NCI-H1105 treated with DMSO at 0.1 percent for 48 hours (cell line): ENCODE measurements at places on chromosomes 1 and 21.
A peak's percentile ranks its signal among the peaks of the same experiment; 100 is the strongest.

DNA sequence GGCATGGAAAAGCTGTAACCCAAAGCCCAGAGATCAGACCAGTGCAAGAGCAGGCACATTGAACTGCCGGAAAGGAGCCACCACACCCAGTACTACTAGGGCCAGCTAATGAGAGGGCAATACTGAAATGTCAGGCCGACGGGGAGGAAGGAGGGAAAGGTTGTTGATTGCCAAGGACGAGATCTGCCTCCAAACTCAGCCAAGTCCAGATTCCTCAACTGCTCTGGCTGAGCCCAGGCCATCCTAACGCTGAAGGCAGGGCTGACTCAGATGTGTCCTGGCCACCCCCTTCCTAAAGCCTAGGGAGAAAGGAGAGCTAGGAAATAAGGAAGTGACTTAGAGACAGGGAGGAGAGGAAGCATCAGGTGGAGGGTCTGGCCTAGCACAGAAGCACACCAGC lies 42.1 kb upstream of the IPO9 start:
- DNase-seq, result no peak

DNA sequence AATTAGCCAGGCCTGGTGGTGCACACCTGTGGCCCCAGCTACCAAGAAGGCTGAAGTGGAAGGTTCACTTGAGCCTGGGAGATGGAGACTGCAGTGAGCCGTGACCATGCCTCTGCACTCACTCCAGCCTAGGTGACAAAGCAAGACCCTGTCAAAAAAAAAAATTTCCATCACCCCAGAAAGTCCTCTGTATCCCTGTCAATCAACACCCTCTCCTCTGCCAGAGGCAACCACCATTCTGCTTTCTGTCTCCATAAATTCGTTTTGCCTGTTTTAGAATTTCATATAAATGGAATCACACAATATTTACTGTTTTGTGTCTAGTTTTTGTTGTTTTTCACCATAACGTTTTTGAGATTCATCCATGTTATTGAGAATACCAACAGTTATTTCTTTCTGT lies 141.6 kb upstream of the SLC45A1 start:
- no peak for DNase-seq

DNA sequence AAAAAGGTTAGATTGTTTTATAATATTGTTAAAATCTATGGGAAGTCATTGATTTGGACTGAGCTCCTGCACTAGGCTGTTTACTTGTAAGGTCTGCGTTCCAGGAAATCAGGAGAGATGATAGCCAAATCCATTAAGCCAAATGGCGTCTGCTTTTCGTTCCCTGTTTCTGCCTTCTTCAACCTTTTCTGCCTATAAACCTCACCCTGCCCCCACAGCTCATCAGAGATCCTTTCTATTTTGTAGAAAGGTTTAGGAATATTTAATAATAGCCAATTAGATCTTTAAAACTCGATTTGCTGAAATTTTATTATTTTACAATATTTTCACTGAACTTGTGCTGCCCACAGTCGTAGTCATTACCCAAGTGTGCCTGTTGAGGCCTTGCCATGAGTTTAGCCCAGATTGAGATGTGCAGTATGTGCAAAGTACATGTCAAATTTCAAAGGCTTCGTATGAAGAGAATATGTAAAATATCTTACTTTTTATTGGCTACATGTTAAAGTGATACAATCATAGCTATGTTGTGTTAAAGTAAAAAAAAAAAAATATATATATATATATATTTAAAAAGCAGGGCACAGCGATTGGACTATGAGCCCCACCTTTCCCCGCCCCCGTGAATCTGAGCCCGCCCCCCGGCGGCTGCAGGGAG lies 444 bp upstream of the IARS2 start:
- DNase-seq, result no peak

DNA sequence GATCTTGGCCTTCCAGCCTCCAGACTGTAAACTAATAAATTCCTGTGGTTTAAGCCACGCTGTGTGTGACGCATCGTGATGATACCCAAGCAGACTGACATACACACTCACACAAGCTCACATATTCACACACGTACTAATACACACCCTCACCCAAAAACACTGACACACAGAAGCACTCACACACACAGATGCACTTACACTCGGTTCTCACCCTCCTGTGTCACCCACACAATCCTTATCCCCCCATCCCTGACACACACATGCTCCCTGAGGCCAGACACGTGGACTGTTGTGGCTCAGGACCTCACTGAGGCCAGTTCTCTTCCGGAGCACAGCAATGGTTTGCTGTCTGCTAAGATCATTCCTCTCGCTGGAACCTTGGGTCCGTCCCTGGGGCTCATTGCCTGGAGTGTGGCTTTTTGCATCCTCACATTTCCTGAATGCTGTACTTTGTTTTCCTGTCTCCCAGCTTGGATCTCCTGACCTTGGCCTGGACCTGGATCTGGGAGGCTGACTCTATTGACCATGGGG lies 76.9 kb upstream of the LYST start:
- DNase-seq, result no peak

- no peak for DNase-seq
These were observed 101.8 kb downstream of the PTGS2 start for GRCh38 chr1:186578325-186579016.

- DNase-seq, result no peak
These were observed 55.9 kb upstream of the ARHGEF16 start for GRCh38 chr1:3398396-3399140.

DNA sequence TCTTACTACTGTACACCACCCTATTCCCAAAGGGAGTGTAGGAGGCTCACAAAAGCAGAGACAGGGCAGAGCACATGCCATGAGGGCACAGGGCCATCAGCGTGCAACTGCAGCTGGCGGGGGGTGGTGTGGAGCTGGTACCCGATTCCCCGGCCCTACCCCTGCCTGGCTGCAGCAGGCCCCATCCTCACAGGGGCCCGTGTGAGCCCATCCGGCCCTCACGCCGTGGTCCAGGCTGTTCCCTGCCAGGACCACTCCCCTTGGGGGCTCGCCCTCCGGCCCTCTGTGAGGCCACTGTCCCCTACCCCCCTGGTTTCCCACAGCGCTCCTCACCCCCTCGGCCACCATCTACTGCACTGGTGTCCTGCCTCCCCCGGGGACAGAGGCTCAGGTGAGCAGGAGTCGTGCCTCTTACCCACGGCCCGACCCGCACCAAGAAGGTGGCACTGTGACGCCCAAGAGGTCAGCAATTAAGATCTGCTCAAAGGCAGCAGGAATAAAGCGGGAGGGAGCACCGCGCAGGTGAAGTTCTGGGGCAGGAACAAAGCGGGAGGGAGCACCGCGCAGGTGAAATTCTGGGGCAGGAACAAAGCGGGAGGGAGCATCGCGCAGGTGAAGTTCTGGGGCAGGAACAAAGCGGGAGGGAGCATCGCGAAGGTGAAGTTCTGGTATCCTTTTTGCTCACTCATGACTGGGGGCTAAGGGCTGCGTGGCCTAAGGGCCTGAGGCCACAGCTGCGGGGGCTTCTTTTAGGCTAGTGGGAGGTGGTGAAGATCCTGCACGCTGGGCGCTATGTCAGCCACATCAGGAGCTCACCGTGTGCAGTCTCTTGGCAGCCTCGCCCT lies 3.9 kb downstream of the POFUT2 start:
- DNase-seq, result no peak

DNA sequence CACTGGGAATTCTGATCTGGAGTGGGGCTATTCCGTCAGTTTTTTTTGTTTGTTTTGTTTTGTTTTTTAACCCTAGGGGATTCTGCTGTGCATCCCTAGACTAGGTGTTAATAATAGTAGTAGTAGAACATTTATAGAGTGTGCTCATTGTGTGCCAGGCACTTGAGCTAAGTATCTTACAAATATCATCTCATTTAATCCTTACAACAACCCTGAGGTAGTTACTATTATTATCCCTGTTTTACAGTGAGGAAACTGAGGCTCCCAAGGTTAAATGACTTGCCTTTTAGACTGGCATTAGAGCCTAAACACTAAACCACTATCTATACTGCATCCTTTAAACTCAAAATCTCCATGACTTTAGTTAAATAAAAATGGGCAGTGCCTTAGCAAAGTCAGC lies 22.1 kb downstream of the TOR3A start:
- no peak for DNase-seq

DNA sequence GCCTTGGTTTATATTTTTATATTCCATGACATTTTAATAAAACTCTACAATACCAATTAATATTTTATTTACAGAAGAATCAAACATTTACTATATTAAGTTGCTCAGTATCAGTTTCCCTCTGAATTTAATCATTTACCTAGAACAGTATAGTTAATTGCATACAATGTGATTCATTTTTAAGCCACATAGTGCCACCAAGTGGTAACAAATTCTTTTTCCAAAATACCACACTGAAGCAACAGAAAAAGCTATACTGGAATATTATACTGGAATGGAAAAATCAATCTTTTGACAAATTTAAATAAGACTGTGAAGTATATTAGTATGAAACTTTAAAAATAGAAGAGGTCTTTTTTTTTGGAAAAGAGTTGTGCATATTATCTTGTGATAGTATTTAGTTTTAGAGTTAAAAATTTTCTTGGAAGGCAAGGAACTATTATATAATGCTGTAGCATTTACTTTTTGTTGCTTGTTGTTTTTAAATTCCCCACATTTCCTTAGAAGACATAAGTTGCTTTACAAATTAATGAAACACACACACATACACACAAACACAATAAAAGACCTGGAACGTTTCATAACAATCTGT lies 57.3 kb downstream of the ZNF644 start:
- DNase-seq, result peak; percentile 55

DNA sequence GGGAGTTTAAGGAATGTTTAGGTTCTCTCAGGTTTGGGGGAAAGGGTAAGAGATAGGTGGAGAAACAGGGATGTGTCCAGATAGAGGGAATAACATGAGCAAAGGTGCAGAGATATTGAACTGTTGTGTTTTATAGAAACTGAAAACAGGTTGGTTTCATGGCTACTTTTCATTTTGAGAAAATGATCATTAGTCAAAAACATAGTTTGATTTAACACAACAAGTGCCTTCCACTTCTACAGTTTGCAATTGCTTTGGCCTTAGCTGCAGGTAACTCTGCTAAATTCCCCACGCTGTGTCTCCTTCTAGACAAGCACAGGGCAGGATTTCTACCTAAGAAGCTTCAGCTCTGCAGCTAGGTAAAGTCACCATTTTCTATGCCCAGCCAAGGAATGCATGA lies 124.9 kb downstream of the RGS2 start:
- DNase-seq, result no peak

GRCh38 chr1:4072481-4073153 lies 172.5 kb upstream of the C1orf174 start:
- no peak for DNase-seq

GRCh38 chr1:72438270-72438669 lies 155.9 kb upstream of the NEGR1 start:
- no peak for DNase-seq

- DNase-seq, result no peak
These were observed at the start of gene TINAGL1 for GRCh38 chr1:31576201-31576669. Gene TINAGL1 (plus strand): TSS chr1:31576515. CDS start chr1:31577149, 634 bp downstream.

DNA sequence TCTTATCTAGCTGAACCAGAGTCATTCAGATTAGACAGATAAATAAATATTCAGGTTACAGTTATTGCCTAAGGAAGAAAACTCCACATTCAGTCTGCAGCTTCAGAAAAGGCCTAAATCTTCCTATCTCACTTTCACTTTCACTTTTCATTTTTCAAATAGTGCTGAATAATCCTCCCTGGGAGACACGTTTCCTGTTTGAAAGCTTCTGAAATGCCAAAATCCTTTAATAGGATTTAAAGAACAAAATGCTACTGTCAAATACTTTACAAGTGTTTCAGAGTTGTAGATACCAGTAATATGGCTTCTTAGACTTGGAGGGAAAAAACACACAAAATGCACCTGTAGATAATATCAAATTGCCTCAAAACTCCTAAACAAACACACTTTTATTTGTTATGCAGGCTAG lies 3.9 kb downstream of the PSMB2 start:
- peak; percentile 1 for DNase-seq

DNA sequence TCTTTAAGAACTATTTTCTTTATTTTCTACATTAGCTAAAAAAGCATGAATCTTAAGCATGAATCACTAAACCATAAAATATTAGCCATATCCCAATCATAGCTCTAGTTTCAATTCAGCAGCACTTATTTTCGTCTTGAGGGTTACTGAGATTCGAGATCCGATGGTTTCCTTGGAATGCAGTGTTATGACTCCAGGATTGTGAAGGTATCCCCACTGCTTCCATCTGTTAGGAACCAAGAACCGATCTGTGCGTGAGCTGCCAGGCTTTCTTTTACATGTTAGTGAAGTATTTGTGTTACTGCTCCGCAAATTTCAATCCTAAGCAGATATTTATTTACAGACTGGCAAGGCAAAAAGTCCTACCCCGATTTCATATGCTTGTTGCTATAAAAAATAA lies 18.8 kb downstream of the TNFRSF9 start:
- DNase-seq, result no peak

- DNase-seq, result no peak
These were observed 48.4 kb downstream of the ADAMTS5 start for GRCh38 chr21:26918323-26919079.
